Nephron progenitor cell (in vitro differentiated cells): ENCODE measurements at places on chromosomes 16 and 17.

- DNase-seq, result no peak
These were observed 31.3 kb downstream of the DCUN1D3 start for GRCh38 chr16:20868890-20869289.

DNA sequence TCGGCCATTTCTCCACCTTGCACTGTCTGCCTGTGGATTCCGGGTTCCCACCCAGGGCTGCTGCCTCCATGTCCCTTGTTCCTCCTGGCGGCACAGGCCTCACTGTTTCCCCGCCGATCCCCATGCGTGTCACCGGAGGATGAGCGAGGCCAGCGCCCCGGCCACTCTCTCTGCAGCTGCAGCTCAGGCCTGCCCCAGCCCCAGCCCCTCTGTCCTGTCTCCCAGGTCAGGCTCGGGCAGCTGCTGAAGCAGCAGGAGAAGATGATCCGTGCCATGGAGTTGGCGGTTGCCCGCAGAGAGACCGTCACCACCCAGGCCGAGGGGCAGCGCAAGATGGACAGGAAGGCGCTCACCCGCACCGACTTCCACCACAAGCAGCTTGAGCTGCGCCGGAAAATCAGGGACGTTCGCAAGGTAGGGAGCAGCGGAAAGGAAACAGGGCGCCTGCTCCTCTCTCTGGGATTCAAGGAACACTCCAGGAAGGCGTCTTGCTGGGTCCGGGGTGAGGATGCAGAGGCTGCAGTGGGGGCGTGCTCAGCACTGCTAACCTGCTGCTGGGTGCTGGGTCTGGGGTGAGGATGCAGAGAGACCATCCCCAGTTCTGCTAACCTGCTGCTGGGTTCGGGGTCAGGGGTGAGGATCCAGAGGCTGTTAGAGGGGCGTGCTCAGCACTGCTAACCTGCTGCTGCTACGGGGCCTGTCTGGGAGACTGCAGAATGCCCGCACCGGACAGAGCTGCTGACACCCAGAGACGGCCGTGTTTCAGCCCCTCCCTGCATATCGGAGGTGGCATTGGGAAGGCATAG, 6.1 kb upstream of the GAA start:
- DNase-seq, result no peak

GRCh38 chr17:64051153-64051552, 30.7 kb upstream of the ICAM2 start:
- DNase-seq, result no peak

DNA sequence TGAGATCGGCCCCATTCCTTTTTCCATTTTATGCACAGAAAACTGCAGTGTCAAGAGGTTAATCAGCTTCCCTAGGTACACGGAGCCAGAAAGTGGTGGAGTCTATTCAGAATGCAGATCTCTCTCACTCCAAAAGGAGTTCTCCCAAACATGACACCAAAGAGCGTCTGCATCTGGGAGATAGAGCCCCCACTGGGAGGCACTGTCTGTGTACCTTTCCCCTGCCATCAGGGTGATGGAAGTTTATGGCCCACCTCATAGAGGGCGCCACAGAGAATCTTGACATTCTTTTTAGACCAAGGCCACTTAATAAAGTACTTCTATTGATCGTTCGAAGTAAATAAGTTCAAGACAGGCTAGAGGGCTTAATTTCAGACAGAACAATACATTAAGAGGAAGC, 493.7 kb upstream of the ERCC4 start:
- DNase-seq, result no peak

GRCh38 chr17:32341141-32341856, 674 bp downstream of the C17orf75 start:
- DNase-seq, result no peak

DNA sequence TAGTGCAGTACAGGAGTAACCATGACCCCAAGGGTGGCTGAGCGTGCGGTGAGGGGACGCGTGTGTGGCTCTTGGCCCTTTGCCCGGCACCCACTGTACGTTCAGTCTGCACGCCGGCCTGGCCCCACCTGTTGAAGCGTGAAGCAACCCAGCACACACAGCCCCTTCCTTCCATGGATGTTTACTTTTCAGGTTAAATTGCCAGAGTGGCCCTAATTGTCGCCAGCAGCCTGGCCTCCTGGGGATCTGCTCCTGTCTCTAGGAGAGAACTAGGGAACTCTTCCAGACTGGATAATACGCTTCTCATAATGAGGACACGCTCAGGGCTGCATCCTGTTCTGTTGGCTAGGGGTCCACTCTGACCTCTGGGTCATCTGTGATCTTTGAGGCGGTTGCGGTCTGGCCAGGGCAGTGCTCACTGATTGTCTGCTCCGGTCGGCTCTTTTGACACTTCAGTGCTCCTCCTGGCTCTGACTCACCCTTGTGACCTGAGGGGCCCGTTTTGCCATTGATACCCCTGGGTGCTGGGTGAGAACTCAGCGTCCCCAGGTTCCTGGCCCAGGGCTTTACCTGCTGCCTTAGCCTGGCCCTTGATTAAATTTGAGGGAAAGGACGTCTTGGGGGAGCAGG, 27.7 kb downstream of the TPSG1 start:
- no peak for DNase-seq

GRCh38 chr17:79246225-79247190, 171.9 kb downstream of the ENGASE start:
- DNase-seq, result no peak

DNA sequence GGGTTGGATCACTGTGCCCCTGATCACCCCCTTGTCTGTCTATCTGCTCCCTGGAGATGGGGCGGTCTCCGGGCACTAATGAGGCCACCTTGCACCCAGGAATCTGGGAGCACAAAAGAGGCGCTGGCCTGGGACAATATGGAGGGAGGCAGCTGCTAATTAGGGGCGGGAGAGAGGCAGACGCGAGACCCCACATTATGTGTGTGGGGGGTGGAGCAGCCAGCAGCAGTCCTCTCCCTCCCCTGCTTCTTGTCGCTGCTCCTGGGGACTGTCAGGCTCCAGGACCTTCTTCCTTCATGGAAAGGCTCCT, 324 bp upstream of the HCRT start:
- no peak for DNase-seq

DNA sequence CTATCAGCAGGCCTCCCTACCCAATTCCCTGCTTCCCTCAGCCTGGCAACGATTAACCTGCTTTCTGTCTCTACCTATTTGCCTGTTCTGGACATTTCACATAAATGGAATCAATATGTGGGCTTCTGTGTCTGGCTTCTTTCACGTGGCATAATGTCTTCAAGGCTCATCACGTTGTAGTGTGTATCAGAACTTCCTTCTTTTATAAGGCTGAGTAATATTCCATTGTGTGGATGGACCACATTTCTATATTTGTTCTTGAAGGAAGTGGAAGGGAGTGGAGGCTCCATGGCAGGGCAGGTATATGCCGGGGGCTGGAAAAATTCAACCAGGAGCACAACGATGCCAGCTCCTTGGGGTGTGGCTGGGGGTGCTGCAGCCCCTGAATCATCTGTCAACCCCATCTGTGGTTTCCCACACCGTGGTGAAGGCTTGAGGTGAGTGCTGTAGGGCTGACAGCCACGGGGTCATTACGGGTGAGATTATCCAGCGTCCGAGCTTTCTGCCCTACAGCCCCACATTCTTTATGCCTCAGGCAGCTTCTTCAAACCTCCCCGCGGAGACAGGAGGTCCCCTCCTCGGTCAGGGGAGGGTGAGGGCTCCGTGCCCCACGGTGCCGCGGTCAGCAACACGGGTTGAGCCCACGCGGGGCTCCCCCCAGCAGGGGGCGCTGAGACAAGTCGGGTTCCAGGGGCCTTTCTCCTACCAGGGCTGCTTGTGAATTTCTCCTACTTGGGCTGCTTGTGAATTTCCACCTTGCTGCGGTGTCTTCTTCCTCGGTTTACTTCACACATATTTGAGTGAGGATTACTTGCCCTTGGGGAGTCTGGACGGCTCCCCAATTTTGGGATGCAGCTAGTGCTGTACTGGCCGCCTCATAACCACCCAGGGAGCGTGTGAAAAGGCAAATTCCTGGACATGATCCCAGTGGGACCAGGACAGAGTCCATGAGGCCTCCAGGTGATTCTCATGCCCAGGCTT, 18.3 kb upstream of the WFIKKN2 start:
- DNase-seq, result peak; percentile 70

GRCh38 chr16:54216268-54216667, 70.3 kb downstream of the IRX3 start:
- DNase-seq, result no peak

DNA sequence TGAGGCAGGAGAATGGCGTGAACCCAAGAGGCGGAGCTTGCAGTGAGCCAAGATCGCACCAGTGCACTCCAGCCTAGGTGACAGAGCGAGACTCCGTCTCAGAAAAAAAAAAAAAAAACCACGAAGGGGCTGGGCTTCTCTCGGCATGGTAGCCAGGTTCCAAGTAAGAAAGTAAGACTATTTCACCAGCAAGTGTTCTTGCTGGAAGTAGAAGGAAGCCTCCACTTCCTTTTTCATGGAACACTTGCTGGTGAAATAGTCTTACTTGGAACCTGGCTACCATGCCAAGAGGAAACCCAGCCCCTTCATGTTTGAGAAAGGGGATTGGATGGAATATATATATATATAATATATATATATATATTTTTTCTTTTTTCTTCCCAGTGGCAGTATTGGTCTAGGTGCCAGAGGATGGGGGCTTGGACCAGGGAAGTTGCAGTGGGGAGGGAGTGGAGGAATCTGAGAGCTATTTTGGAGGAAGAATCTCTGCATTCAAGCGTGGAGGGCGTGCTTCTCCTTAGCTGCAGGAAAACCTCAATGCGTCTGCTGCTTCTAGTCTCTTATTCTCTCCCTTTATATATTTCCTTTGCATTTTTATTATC, 7.2 kb upstream of the N4BP1 start:
- no peak for DNase-seq

GRCh38 chr17:37088459-37088858, 139.7 kb downstream of the AATF start:
- DNase-seq, result no peak

- no peak for DNase-seq
These were observed 26.5 kb upstream of the ARL6IP1 start for GRCh38 chr16:18827890-18828289.

DNA sequence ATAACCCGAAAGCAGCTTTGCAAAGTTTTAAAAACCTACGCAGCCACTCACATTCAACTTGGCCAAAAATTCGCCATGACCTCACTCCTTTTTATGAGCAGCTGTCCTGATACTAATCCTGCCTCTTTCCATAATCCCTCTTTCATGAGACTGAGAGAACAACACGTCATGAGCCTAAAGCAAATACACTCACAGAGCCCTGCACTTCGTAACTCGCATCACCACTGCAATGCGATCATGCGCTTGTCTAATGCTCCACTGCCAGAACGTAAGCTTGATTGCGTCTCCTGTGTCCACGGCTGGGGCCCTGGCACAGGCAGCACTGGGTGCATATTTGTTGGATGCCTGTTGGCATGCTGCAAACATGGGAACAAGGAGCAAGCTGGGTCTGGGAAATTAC, 36.2 kb downstream of the CDRT4 start:
- DNase-seq, result no peak

- DNase-seq, result no peak
These were observed 4.3 kb downstream of the AMDHD2 start for GRCh38 chr16:2524339-2524938.

GRCh38 chr17:50938821-50939541, 72.8 kb upstream of the TOB1 start:
- DNase-seq, result no peak

- DNase-seq, result no peak
These were observed 199.1 kb downstream of the TMEM114 start for GRCh38 chr16:8391257-8391656.

GRCh38 chr16:74503412-74503811, 82.1 kb upstream of the CLEC18B start:
- no peak for DNase-seq

GRCh38 chr17:28963055-28963611, 11.8 kb upstream of the PHF12 start:
- DNase-seq, result no peak

DNA sequence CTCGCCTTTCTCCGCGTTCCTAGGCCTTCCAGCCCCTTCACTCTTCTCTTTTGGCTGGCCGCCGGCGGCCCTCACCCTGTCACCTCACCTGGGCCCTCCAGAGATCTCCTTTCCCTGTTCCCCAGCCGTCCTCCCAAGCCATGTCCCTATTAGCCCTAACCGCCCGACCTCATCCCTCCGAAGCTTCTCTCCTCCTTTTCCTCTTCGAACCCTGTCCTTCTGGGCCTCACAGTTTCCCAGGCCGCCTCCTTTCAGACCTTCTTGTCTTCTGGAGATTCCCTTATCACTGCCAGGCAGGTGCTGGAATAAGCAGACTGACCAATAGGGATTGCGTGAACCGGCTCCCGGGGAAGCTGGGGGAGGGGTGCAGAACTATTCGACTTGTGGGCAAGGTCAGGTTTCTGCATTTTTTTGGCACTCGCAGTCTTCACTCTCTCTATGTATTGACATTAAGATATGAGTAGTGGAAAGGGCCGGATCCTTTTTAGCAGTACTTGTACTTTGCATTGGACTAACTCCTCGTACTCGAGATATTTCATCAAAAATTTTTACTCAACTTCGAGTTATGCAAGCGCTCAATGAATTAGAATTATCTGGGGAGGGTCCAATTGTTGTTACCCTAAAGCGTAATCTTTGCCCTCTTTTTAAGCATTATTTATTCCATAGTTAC, 690 bp downstream of the RHOT1 start:
- peak; percentile 68 for DNase-seq

GRCh38 chr17:15915961-15916360, 29.0 kb upstream of the ADORA2B start:
- peak; percentile 18 for DNase-seq

DNA sequence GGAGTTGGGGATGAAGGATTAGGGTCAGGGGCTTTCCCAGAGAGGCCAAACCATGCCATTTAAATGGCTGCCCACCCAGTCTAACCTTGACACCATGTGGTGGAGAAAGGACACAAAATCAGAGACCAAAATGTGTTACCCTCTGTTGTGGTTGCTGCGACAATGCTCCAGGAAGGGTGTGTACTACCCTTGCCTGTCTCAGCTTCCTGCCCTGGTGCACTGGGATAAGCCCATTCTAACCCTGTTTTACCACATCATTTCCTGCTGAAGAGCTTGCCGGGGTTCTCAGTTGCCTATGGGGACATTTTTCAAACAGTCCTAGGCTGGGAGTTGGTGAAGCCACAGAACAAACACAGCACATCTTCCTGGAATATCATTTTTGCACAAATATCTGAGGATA, 4.9 kb downstream of the OR4D1 start:
- DNase-seq, result no peak

DNA sequence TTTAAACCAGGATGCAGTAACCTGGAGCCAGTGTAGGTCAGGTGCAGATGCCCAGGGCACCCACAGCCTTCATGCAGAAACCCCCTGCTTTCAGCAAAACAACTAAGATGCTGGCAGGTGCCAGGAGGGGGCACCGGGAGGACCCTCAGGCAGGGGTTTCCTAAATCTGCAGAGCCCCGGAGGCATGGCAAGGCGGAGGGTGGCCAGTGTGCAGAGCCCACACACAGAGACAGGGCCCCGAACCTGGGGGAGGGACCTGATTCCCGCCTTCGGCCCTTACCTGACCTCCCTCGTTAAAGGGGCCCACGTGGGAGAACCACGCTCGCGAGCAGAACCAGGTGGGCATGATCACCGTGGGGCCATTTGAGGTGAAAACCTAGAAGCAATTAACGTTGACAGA, 114.0 kb upstream of the METRNL start:
- no peak for DNase-seq
